ENCODE measurements at places on chromosomes 2 and 18. TPM values are rescaled to one million over a fixed set of nuclear protein-coding genes. Genes with fewer than 3 reads are reported as not detected.

The IL18R1 gene
- total RNA-seq = 1.9 TPM

The HTR2B gene
- total RNA-seq = 0.75 TPM

The GAL3ST2 gene
- not detected for total RNA-seq

The LYG2 gene
- not detected for total RNA-seq

The FAM237A gene
- not detected for total RNA-seq

The VIT gene
- 8.1 TPM for total RNA-seq

The KCNF1 gene
- not detected for total RNA-seq

The ESPNL gene
- not detected for total RNA-seq

The MATN3 gene
- 0.64 TPM for total RNA-seq

The CPO gene
- not detected for total RNA-seq

The DSG2 gene
- total RNA-seq = 10.5 TPM

The SPAG16 gene
- total RNA-seq = 7.6 TPM

The RND3 gene
- 10.7 TPM for total RNA-seq

The UGT1A3 gene
- not detected for total RNA-seq

The KLF7 gene
- 17.0 TPM for total RNA-seq

The GKN1 gene
- total RNA-seq = 1.9 TPM

The ABCG5 gene
- 4.0 TPM for total RNA-seq

The ZSWIM2 gene
- not detected for total RNA-seq

The TRAF3IP1 gene
- total RNA-seq = 6.1 TPM

The FN1 gene
- total RNA-seq = 5,098 TPM

The SPOPL gene
- total RNA-seq = 9.0 TPM

The RPRM gene
- total RNA-seq = not detected

The GYPC gene
- total RNA-seq = 94.7 TPM

The SLC9A4 gene
- total RNA-seq = not detected

The ABCA12 gene
- not detected for total RNA-seq

The ACAA2 gene
- 33.4 TPM for total RNA-seq

The CABLES1 gene
- 5.4 TPM for total RNA-seq

The POU3F3 gene
- 0.21 TPM for total RNA-seq

The CCDC85A gene
- total RNA-seq = 15.0 TPM

The EVX2 gene
- not detected for total RNA-seq

The UGT1A8 gene
- not detected for total RNA-seq

The CD8B gene
- not detected for total RNA-seq

The ZNF513 gene
- total RNA-seq = 17.7 TPM

The FLACC1 gene
- total RNA-seq = 0.32 TPM

The DNAJC5G gene
- not detected for total RNA-seq

Measured in ascending aorta (tissue), 2 donors.